KBM-7 (cell line): ENCODE measurements at places on chromosomes 4 and X.

DNA sequence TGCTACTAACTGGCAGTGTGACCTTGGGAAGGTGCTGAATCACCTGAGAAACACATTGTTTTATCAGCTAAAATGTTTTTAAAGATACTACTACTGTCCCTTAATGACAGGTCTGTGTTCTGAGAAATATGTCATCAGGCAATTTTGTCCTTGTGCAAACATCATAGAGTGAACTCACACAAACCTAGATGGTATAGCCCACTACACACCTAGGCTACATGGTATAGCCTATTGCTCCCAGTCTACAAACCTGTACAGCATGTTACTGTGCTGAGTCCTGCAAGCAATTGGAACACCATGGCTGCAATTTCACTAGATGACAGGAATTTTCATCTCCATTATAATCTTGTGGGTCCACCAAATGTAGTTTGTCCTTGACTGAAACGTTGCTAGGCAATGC is 101.3 kb upstream of the GUCY1A1 start:
- DNase-seq, result no peak

DNA sequence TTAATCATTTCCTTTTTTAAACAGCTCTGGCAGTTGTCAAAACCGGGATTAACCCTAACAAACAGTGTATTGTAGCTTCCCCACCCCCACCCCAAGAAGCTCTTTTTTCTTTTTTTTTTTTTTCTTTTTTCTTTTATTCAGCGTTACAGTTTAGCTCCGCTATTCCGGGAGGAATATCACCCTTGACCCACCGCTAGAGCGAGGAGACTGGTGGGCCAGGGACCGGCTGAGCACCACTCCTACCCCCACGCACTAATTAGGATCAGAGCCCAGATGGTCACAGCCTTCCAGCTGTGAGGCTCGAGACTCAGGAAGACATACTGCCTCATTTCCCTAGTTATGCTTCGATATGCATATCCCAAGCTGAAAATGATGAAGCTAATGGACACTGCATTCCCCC is 2.0 kb downstream of the PARM1 start:
- DNase-seq, result no peak

DNA sequence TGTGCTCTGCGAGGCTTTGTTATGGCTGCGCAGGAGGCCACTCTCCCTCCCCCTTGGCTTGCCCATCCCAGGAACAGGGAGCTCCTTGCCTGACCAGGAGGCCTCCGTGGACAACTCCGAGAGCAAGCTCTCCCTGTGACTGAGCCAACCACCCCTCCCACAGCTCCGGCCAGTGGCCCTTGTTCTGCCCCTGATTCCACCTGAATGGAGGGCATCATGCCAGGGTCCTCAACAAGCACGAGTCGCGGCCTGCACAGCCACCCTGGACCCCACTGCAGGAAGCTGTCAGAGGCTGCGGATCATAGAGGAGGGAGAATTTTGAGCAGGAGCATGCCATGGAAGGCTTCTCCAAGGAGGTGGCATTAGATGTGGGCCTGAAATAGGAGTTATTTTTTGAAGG is 44.8 kb upstream of the GRPEL1 start:
- no peak for DNase-seq

GRCh38 chrX:109760922-109761250 is 27.8 kb upstream of the ACSL4 start:
- no peak for DNase-seq

- no peak for DNase-seq
Observed at GRCh38 chr4:28211676-28212470, 1351.2 kb downstream of the STIM2 start.

GRCh38 chr4:7629501-7630254 is 194.9 kb upstream of the PSAPL1 start:
- no peak for DNase-seq

DNA sequence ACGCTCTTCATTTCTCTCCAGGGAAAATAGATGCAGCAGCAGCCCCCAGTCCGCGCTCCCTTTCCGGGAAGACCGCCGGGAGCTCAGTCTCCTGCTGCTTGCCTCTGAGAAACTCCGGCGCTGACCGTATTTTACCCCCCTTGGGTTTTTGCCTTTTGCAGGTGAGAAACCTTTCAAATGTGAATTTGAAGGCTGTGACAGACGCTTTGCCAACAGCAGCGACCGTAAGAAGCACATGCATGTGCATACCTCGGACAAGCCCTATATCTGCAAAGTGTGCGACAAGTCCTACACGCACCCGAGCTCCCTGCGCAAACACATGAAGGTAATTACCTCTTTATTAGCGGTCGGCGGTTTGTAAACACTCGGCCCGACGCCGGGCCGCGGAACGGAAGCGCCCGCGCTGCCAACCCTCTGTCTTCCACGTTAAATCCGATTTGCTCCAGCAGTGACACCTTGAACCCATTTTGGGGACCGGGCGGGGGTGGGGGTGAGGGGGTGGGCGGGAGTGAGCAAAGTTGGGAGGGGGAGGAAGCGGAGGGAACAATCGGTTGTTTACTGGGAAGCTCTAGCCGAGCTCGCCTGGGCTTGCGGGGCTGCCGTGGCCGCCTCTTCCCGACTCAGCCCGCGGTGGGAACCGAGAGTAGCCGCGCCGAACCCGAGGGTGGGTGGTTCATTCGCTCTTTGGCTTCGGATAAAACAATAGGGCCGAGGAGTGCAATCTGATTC is 3.0 kb downstream of the ZIC3 start:
- DNase-seq, result no peak

DNA sequence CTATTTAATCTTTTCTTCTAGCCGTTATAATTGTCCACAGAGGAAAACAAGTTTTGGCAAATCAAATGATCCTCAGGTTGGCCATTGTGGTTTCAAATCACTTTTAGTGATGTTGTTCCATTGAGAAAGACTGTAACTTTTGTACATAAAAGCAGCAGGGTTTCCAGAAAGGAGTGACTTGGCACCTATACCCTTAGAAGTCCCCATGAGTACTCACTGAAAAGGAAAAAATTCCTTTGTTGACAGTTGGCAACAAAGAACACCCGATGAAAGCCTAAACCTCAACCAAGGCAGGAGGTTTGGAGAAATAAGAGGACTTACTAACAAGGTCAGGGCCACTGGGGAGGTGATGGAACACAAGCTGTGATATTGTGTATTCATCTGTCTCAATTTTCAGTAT is 474.4 kb downstream of the RAPGEF2 start:
- no peak for DNase-seq

GRCh38 chrX:71017396-71017939 is 50.7 kb downstream of the SNX12 start:
- DNase-seq, result no peak

DNA sequence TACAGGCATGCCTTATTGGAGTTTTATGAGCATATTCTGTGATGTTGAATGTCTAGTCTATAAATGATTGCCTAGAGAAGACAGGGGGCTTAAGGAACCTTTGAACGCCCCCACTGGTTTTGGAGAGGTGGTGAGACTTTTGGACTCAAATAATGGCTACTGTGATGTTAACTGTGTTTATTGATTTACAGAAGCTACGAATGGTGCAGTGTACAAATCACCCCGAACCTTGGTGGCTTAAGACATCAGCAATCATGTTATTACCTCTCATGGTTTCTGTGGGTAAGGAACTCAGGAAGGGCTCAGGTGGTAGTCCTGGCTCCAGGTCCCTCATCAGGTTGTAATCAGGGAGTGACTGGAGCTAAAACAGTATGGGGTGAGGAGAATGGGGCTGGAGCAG is 33.3 kb upstream of the APLN start:
- DNase-seq, result no peak

- DNase-seq, result no peak
Observed at GRCh38 chr4:95909211-95909610, 69.3 kb downstream of the PDHA2 start.

GRCh38 chrX:1661922-1662221 is 47.0 kb downstream of the ASMT start:
- DNase-seq, result no peak

- no peak for DNase-seq
Observed at GRCh38 chrX:103417933-103418332, 41.6 kb downstream of the BEX3 start.
